Bronchial epithelial cell (primary cell): ENCODE measurements at places on chromosomes 2 and 18. TPM values are rescaled to one million over a fixed set of nuclear protein-coding genes. Genes with fewer than 3 reads are reported as not detected.

Gene VPS54
- 18.2 and 20.9 TPM in 2 replicates for total RNA-seq

Gene GALNT14
- 9.2 and 12.4 TPM in 2 replicates for total RNA-seq

Gene REG1A
- not detected in 2 replicates for total RNA-seq

Gene SKOR2
- not detected in 2 replicates for total RNA-seq

Gene MYCN
- not detected in 2 replicates for total RNA-seq
